Stimulated activated CD8-positive, alpha-beta memory T cell treated with anti-CD3 and anti-CD28 coated beads, Interleukin-15, amount 100 ng/mL, for 1 hour (primary cell): ENCODE measurements at places on chromosomes 12 and 14.

DNA sequence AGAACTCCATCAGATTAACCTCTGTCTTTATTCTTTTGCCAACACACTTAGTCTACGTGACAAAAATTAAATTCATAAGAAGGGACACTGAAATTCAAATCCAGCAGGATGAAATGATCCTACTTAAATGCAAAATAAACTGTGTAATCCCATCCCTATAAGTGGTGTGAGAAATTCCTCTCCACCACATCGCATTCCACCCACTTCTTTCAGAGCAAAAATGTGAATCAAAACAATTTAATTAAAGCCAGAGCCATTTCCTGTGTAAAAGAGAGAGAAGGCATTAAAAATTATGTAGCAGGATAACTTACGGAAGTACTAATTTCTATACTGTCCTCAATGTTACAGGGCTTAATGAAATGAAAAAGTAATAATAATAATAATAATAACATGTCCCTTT lies 844.3 kb downstream of the GALC start:
- DNase-seq = no peak

DNA sequence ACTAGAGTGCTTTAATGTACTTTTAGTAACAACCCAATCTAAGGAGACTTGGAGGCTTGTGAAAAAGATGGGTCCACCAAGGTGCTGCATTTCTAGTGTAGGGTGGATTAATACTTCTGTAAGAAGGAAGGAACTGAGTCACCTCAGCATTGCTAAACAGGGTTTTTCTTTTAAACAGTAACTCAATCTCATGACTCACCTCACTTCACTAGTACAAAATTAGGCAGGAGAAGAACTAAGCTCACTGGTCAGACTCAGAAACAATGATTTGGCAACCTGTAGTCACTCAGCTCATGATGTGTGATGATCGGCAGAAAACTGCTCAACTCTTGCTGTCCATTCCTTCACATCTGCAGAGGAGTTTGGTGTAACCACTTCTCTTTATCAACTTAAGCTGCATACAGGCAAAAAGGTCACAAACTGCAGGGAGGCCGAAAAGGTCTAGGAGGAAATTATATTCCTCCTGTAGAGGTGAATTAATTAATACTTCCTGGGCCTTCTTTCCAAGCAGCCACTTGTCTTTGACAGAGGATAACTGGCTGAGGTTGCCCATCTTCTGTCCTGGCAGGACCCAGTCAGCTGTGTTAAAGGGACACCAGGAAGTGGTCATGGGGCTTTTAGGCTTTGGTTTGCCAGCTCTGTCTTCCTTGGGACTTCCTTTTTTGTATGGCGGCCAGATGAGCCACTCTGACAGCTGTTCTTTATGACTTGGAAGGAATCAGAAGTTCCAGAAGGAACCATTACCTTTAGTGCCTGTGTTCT lies 466.9 kb downstream of the FUT8 start:
- DNase-seq = no peak

DNA sequence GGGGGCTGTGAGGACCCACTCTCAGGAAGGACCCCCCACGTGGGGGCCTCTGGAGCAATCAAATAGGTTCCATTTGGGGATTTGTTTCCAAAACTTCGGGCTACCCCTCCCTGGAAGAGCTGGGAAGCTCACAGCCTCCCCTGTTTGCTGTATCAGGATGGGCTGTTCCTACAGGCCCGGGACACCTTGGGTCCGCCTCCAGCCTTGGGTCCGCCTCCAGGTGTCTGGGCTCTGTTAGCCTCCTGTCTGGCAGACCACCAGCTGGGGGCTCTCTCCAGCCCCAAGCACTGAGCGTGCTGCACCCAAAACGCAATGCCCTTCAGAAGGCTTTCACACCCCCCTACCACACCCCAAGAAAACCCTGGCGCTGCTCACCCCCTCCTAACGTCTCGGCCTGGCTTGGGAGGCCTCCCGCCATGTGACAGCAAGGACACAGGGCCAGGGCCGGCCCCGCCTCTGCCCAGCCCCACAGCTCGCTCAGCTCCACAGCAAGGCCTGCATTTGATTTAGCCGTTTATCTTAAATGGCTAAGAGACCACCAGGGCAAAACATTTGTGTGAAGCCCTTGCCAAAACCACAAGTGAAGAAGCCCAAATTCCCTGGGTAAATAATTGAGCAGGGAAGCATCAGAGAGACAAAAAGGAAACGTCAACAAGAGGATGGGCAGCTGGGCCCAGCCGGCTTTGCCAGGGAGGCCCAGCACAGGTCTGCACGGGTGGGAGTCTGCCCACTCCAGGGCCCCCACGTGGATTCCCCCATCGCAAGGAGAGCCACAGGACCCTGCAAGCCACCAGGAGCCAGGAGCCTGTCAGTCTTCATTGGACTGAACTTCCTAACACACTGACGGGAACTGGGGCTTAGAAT lies 39.9 kb downstream of the BCL11B start:
- no peak for DNase-seq

GRCh38 chr14:56211844-56212243 lies 93.6 kb downstream of the PELI2 start:
- no peak for DNase-seq

DNA sequence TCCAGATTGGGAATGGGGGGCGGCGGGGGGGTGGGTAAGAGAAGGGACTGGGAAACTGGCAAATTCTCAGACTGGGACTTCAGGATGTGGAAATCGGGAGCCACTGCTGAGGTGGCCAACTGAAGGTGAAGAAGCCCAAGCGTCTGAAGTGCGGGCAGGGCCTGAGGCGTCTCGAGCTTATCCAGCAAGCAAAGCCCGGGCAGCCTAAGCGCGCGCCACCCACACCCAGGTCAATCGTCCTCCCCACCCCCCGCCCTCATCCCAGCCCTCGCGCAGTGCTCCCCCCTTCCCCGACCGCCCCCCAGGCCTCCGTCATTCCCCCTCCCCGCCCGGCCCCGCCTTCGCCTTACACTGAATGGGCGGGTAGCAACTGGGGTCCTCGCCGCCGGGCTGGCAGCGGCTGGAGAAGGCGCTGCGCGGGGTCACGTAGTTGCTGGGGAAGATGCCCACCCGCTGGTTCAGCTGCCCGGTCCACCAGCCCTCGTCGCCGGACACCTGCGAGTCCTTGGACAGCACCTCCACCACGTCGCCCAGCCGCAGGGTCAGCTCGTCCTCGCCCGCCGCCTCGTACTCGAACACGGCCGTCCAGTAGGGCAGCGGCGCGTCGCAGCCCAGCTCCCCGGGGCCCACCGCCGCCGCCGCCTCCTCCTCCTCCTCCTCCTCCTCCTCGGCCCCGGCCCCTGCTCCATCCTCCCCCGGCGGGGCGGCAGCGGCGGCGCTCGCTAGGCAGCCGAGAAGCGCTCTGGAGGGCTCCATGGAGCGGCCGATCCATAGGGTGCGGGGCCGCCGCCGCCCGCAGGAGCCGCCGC lies 693 bp downstream of the MAP3K9 start:
- DNase-seq = no peak

DNA sequence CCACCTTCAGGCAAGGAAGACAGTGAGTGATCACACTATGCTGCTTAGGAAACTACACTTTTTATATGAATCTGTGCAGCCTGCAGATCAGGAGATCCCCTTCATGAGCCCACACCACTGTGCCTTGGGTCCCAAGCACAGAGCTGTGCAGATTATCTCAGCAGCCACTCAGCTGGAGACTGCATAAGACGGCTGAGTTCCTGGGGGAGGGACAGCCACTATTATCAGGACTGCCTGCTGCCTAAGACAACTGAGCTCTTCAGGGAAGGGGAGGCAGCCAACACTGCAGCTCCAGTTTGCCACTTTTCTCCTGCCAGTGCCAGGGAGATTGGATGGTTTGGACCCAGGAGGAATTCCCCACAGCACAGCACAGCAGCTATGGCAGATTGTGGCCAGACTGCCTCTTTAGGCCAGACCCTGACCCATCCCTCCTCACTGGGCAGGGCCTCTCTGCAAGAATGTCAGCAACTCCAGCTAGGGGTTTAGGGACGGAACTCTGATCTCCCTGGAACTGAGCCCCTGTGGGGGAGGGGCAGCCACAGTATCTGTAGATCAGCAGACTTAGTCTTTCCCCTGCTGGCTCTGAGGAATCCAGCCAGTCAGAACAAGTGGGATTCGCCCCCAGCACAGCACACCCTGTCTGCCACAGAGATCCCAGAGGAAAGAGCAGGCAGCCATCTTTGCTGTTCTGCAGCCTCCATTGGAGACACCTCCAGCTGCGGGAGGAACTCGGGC lies 141.3 kb downstream of the KLHL28 start:
- no peak for DNase-seq

- DNase-seq = no peak
Observed at GRCh38 chr12:121947981-121948380, 29.6 kb downstream of the CFAP251 start.

DNA sequence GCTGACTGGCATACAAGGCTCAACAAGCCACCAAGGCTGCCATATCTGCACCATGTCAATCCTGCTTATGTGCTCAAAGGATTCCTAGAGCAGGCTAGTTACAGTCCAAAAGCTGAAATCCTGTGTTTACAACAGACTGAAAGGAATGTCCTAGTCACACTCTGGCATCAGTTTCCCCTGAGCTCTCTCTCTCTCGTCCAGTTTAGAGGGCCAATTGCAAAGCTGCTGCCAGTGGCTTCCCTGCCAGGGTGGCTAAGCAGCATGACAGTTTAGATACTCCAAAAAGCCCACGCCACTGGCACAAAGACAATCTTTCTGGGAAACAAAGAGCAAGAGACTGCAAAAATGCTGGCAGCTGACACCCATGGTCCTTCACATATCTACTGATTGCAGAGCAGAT lies 392.1 kb downstream of the RPS29 start:
- no peak for DNase-seq

GRCh38 chr14:99240627-99241324 lies 31.2 kb downstream of the BCL11B start:
- DNase-seq = no peak

DNA sequence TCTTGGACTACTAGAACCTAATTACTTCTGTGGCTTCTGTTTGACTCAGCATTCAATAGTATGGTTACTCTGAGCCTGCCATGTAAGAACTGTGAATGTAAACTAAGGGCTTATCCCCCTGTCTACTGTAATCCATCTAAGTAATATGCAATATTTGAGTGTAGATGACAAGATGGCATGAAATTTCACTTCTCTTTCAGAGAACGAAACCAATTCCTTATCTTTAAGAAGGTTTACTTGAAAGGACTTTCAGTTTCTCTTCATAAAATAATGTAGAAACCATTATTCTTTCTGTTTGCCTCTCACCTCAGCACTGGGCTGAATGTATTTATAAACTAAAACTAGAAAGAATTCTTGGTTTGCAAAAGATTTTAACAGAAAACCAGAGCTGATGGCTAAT lies 60.4 kb upstream of the ARID2 start:
- DNase-seq = no peak

GRCh38 chr12:42922505-42922850 lies 332.9 kb upstream of the PRICKLE1 start:
- no peak for DNase-seq

- no peak for DNase-seq
Observed at GRCh38 chr12:126837697-126838096, 1429.3 kb upstream of the TMEM132C start.

DNA sequence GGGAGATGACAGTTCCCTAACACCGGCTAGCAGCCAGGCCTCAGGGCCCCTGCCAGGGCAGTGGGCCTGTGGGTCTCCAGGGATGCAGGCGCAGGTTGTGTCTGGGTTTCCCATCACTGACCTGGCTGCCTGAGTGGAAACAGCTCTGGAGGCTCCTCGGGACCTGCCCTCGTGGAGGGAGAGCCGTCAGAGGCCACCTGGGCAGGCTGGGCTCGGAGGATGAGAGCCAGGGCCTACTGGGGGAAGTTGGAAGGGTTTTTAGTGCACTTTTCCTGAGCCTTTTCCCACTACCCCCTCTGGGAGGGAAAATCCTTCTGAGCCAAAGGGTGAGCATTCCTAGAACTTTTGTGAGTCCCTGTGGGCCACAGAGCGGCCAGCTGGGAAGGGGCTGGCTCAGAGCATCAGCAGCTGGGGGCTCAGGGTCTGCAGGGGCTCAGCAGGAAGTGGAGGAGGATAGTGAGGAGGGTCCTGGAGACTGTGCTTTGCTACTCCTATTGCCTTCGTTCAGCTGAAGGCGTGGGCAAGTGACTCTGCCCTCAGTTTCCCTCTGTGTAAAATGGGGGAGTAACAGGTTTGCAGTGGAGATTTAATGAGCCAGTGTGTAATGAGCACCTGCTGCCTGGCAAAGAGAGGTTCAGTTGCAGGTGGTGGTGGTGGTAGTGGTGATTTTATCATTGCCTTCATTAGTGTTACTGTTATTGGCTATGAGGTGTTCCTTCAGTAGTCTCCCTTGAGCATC lies 1.8 kb downstream of the SH2B3 start:
- no peak for DNase-seq

- no peak for DNase-seq
Observed at GRCh38 chr14:35632271-35632670, 98.3 kb downstream of the INSM2 start.

GRCh38 chr12:104735801-104736200 lies 222.3 kb downstream of the SLC41A2 start:
- DNase-seq = no peak

- DNase-seq = no peak
Observed at GRCh38 chr12:15172060-15172822, 49.0 kb downstream of the RERG start.

DNA sequence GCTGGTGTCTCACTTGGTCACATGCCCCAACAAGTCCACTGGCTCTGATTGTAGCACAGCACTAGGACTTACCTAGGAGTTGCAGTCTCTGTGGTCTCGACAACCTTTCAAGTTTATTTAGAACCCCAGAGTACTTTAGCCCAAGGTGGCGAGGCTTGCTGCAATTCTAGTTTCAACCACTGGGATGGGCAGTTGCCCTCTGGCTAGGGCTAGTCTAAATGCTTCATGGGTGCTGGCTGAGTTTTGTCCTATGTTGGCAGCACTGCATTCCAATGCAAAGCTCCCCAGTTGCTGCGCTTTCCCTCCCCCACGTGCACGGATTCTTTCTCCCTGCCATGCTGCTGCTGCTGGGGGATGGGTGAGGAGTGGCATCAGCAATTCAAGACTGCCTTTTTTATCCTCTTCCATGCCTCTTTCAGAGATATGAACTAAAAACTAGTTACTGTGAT lies 207.9 kb downstream of the SYNE2 start:
- DNase-seq = no peak

GRCh38 chr14:102759456-102760187 lies 17.6 kb upstream of the TRAF3 start:
- no peak for DNase-seq

DNA sequence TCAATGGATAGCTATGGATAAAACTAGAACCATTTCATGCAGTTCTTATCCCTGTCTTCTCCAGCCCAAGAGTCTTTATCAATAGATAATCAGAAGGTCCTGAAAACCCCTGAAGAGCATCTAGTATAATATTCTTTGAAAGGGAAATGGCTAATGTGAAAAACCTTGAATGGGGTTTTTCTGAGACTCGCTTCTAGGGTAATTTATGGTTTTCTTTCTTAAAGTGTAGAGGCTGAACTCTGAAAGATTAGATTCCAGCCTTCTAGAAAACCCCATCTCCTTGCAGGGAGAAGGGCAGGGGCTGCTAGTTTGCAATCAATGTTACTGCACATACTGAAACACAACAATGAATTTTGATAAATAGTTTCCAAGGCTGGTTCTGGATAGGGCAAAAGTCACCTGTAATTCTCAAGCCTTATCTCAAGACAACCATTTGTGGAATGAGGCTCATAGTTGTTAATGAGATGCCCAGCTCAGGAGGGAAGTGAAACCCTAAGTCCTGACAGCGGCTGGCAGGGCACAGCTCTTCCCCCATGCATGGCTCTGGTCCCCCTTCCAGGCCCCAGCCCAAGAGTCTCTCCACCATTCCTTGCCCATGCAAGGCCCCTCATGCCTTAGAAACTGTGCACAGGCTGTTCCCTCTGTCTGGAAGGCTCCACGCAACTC lies 33.7 kb upstream of the PYGL start:
- no peak for DNase-seq
